Astrocyte (in vitro differentiated cells and primary cell): ENCODE measurements at places on chromosomes 16 and 17. TPM values are rescaled to one million over a fixed set of nuclear protein-coding genes. Genes with fewer than 3 reads are reported as not detected.
A peak's percentile ranks its signal among the peaks of the same experiment; 100 is the strongest.

Gene BLTP2
- total RNA-seq: 131 and 133 TPM in 2 replicates

- peak; percentile 23 for DNase-seq
These were observed 1.7 kb downstream of the RPH3AL start for GRCh38 chr17:350706-351448.

GRCh38 chr17:44972953-44973352, 4.8 kb upstream of the C1QL1 start:
- peak; percentile 64 for DNase-seq

DNA sequence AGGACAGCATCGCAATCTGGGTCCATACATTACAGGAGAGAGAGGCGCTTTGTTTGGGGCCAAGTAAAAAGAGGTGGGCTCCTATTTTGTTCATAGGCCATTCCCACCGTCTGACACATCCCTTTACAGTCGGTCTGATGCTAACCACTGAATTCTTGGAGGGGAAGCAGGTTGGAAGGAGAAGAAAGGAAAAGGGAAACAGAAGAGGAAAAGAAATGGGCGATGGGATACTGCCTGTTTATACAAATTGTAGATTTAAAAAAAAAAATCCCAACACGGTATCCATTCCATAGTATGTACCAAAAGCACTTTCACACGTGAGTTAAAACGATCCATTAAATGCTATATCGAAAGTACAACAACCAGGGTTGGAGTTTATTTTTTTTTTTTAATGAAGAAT, 4.0 kb upstream of the ZFHX3 start:
- DNase-seq: no peak

GRCh38 chr16:84528322-84528721, 23.9 kb upstream of the MEAK7 start:
- no peak for DNase-seq

- DNase-seq: no peak
These were observed 338.5 kb downstream of the MAF start for GRCh38 chr16:79261944-79262552.

DNA sequence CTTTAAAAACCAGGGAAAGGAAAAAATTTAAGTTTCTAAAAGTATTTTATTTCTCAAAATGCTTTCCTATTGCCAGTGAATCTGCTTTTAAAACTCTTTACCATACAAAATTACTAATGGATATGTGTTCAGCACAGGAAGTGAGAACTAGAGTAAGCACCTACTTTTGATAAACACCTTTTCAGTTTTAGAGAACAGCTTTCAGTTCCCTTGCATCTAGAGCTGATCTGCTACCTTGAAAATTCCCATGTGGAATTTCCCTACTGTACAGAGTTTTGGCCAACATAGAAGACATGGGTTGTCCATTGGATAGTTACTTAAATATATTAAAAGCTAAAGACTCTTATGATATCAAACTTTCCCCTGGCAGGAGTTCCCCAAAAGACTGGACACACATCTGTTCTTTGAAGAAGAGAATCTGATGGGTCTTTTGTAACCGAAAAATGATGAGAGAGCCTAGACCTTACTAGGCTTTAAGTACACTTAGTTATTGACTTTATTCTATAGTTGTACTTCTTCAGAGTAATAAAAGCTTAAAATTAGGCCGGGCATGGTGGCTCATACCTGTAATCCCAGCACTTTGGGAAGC, 112.1 kb upstream of the CNTNAP4 start:
- DNase-seq: no peak

DNA sequence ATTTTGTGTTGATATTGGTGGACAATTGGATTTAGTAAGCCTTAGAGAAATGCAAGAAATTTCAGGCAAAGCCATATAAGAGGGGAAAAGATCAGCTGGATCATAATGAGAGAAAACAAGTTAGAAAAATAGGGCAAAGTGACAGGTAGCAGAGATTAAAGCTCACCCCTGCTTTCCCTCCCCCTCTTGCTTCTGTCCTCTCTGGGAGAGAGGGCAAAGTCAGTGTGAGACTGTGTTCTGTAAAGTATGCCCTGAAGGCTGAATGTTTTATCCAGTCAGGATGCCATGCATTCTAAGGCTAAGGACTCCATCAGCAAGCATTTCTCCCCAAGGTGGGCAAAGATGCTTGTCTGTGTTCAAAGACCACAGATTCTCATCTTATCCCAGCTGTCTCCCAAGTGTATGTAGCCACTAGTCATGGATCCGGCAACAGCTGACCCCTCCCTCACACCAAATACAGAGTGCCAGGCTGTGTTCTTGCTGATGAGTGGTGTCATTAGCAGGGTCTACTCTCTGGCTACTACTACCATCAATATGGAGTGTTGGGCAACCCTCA, 136.2 kb upstream of the DNAH9 start:
- DNase-seq: no peak
